ENCODE measurements at places on chromosomes 16 and 17.

DNA sequence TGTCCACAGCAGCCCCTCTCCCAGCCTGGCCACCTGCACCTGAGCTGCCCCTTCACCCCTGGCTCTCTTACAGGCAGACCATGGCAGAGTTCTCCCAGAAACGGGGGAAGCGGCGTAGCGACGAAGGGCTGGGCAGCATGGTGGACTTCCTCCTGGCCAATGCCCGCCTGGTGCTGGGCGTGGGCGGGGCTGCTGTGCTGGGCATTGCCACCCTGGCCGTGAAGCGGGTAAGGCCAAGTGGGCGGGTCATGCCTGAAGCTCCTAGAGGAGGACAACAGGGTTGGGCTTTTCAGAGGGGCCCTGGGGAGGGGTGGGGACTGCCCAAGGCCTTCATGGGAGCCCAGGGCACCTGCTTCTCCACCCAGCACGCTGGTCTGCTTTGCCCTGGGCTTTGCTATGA lies 2.2 kb downstream of the MIEF2 start:
- no peak for DNase-seq

DNA sequence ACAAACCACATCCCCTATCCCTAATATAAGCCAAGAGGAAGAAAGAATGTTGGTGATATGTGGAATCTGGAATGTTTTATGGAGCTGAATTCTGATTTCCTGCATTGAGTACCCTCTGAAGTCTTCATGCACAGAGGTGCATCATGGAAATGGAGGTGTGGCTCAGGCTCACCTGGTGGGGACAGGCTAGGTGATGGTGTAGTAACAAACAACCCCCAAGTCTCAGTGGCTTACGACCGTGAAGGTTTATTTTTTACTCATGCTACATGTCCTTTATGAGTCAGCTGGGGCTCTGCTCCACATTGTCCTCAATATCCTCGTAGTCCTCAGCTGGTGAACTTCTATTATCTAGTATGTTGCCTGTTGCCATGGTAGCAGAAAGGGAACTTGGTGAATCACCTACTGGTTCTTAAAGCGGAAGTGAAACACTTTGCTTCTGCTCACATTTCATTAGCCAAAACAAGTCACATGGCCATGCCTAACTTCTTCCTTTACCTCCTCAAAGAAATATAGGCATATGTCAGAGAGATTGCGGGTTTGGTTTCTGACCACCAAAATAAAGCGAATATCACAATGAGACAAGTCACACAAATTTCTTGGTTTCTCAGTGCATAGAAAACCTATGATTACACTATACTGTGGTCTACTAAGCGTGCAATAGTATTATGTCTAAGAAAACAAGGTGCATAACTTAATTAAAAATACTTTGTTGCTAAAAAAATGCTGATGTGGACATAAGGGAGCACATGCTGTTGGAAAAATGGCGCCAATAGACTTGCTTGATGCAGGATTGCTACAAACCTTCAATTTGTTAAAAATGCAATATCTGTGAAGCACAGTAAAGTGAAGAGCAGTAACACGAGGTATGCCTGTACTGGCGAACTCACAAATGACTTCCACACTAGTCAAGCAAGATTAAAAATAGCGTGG lies at the start of gene PMFBP1:
TSS of gene PMFBP1 (minus strand) at position 51 of the 930 bp plus-strand sequence. CDS start 947 bp downstream, outside the sequence.
- DNase-seq: no peak

DNA sequence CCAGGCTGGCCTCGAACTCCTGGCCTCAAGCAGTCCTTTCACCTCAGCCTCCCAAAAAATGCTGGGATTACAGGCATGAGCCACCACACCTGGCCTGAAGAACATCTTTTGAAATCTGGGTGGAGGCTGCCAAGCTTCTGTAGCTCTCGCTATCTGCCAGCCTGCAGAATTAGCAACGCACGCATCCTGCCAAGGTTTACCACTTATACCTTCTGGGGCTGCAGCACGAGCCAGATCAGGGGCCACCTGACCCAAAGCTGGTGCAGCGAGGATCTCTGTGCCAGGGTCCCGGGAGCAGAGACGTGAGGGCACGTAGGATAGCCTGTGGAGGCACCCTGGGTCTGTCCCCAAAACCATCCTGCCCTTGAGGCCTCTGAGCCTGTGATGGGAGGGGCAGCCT lies 22.2 kb downstream of the SLC38A8 start:
- DNase-seq: no peak

DNA sequence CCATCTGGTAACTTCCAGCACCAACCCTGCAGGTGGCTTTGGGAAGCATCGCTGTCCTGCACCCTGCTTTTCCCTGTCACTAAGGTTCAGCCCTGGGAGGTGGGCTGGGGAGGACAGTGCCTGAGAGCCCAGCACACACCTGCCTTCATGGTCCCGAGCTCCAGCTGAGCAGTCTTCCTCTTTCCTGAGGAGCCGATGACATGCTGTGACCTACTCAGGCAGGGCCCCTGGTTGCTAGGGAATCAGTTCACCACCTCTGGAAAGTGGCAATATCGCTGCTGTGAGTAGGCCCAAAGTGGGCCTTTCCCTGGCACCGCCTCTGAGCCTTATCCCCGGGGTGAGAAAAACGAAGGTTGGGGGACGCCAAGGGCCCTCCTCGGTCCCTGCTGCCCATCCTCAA lies 17.9 kb downstream of the ST3GAL2 start:
- DNase-seq: no peak

GRCh38 chr17:79539944-79540705 lies 70.7 kb downstream of the RBFOX3 start:
- DNase-seq: no peak

DNA sequence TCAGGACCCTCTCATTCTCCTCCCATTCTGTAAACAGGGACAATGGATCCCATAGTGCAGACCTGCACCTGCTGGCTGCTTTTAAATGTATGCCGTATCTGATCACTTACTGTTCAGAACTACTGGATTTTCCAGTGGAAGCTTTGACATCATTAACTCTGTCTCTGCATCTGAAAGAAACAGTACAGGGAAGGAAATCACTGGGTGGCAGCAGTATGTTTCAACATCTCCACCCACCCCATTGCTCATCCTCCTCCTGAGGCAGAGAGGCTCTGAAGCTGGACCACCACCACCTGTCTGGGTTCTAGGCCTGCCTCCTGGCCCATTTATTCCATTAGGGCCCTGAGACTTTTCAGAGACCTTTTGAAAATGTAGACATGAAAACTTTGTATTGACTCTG lies 2.6 kb downstream of the CCL15 start:
- DNase-seq: no peak

- DNase-seq: no peak
Measured at GRCh38 chr17:72381597-72382397, 261.0 kb downstream of the SOX9 start.

DNA sequence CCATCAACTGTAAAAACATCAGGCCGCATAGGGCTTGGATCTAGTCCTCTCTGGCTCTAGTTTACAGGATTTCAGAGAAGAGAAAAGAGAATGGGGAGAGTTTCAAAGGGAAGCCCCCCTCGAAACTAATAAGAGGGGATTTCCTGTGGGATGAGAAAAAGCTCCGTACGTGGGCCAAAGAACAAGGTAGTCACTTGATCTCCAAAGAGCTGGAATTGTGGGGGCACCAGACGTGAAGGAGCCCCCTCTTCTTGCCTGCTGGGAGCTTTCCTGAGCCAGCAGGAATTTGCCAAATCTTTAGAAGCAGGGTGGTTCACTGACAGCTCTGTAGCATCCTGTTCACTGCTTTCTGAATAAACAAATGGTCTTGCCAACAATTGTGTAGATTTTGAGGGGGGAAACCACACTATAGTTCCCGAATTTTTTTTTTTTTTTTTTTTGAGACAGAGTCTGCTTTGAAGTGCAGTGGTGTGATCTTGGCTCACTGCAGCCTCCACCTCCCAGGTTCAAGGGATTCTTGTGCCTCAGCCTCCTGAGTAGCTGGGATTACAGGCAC lies 7.0 kb upstream of the TMIGD1 start:
- DNase-seq: no peak

DNA sequence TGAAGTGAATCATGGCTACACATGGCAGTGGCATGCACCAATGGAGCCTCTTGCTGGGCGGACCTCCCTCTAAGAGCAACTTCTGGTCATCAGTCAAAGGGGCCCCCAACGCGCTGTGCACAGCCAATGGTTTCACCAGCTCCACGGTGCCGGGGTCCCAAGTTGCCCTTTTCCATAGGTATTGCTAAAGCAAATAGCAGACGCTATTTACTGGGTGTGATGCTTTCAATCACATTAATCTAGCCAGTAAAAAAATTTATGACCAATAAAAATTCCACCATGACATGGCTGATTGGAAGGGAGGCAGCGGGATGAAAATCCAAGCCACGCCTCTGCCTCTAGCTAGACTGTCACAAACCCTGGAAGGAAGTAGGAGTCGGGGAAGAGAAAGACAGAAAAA lies 680.3 kb upstream of the SOX9 start:
- no peak for DNase-seq

- no peak for DNase-seq
Measured at GRCh38 chr16:87484487-87485331, 8.1 kb downstream of the ZCCHC14 start.

GRCh38 chr17:47996201-47996600 lies 25.3 kb downstream of the CDK5RAP3 start:
- no peak for DNase-seq

- no peak for DNase-seq
Measured at GRCh38 chr17:63279498-63280230, 166.4 kb downstream of the CYB561 start.

GRCh38 chr17:75087558-75088453 lies at the start of gene SLC16A5:
SLC16A5 (plus strand) TSS chr17:75087954; CDS start chr17:75093637, 5,683 bp downstream.
- peak; percentile 95 for DNase-seq

DNA sequence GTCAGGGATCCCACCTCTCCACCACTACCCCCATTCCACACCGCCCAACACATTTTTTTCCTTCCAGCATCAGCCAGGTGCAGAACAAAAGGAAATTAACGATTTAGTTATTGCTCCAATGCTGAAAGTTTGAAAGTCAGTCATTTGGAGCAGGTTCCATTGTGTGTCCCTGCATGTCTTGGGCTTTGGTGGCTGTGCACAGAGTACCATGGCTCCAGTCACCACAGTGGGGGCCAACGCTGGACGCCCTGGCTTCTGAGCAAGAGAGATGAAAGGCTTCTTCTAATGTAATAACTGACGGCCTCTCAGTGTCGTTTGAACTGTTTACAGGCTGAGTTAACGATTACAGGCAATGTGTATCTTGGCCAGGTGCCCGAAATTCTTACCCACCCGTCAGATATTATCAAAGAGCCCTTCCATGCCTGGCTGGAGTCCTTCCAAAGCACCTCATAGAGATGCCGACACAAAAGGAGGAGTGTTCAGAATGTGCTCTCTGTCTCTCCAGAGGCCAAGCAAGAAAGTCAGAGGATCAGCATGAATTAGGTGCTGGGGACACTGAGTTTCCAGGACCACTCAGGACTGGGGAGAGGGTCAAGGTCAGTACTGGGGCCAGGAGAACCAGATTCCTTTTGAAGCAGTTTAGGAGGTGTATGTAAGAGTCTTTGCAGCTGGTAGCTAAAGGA lies 25.9 kb downstream of the RNF43 start:
- no peak for DNase-seq

- no peak for DNase-seq
Measured at GRCh38 chr16:46828292-46828691, 2.7 kb downstream of the C16orf87 start.

DNA sequence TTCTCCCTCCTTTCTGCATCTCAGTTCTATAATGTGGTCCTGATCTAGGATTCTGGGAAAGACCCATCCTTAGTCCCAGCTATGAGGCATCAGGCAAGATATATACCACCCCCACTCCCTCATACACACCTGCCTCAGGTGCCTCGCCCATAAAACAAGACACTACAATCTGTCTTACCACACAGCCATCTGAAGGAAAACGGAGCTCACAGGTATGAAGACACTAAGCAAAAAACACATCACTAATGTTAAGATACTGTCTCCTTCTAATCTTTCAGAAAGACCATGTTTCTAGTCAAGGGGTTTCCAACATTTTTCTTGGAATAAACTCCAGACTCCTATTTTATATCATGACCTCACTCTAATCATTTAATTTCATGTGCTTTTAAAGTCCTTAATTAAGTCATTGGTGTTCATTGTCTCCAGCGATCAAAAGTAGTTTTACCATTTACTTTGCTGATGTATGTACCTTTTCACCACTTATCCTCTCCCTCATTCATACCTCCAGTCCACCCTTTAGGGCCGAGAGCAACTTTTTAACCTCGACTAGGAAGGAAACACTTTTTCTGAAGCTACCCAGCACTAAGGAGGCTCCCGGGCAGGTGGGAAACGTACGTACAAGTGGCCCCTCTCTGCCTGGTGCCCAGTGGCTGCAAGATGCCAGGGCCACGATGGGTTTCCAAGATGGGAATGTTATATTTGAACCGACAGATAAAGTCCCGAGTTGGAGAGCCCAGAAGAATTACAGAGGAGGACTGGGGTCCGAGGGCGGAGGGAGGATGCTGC lies 979 bp downstream of the MAP3K14 start:
- DNase-seq: no peak

GRCh38 chr17:51124640-51125503 lies 4.2 kb upstream of the SPAG9 start:
- no peak for DNase-seq

DNA sequence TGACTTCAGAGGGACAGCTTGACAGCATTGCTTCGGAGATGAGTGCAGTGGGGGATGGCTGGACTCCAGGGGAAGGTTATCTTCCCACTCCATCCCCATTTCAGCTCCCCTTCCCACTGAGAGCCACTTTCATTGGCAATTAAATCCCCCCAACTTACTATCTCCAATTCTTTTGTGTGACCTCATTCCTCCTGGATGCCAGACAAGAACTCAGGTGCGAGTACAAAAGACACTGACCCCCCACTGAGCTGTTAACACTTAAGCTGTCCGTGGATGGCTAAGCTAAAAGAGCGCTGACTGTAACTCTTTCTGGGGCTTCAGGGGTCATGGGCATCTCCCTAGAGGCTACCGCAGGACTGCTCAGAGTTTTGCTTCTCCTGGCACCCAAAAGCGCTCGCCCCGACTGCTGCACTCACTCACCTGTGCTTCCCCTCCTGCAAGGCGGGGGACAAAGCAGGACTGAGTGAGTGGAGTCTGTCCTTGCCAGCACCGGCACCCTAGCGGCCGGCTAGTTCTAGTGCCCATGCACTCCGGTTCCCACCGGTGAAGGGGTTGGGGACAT lies 44.8 kb upstream of the FBXO47 start:
- DNase-seq: peak; percentile 29

DNA sequence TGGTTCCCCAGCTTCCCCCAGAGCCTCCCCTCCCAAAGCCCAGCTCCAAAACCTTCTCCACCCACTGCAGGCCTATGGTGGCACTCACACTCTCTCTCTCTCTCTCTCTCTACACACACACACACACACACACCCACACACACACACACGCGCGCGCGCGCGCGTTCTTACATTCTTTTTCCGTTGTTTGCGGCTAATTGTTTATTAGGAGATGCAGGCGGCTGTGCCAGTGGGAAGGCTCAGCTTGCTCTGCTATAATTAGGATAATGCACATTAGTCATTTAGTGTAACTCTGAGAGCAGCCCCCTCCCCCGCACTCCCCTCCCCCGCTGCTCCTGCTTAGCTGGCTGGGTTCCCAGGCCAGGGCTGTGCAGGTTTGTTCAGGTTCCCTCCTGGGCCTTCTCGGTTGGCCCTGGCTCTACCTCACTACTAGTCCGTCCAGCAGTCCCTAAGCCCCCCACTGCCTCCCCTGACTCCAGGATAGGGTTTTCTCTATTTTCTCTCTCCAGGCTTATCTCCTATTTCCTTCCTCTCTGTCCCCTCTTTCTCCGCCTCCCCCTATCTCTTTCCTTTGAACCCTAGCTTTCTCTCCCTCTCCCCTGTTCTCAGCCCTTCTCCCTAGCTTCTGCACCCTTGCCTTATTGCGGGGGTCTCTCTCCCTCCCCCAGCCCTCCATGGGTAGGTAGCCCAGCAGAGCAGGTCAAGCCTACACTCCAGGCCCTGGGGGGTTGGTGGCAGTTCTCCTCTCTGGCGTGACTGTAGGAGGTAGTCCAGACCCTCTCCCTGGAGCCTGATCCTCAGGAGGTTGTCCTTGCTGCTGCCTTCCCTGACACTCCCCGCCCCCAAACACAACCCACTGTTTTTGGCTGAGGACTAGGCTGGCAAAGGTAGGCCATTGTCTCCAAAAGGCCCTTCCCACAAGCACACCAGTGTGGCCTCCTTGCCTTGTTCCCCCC lies 34.0 kb downstream of the TMEM132E start:
- no peak for DNase-seq

Measured in H1 (cell line).